ENCODE measurements at places on chromosomes 12 and 14.

DNA sequence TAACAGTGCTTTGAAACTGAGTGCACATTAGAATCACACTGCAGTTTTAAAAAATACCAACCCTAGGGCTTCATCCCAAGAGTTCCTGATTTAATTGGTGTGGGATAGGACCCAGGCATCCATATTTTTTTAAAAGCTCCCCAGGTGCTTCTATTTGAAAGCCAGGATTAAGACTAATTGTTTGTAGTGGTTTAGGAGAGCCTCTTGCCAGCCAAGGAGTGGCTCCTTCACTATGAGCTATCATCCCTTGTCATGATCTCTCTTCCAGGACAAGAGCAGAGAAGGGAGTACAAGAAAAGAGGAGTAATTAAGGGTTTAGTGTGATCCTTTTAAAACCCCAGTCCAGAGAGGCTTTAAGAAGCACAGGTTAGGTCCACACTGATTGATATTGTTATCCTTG lies 178.0 kb downstream of the CAND1 start:
- DNase-seq: no peak

DNA sequence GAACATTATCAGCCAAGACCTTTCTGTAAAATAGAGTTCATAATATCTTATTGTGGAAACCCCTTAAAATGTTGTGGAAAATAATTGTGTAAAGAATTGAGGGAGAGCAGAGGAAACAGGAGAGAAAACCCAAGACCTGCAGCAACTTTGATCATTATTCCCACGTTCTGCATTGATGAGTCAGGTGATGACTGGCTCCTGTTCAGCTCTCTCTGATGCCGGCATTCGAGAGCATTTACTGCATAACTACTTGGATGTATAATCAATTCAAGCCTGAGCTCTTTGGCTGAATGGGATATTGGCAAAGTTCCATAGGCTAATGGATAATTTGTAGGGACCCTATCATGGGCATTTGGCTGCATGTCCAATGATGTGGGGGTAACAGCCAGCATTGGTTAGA lies 176.3 kb upstream of the ARID2 start:
- peak; percentile 18 for DNase-seq

- no peak for DNase-seq
Measured at GRCh38 chr12:45468751-45469615, 253.1 kb downstream of the ANO6 start.

DNA sequence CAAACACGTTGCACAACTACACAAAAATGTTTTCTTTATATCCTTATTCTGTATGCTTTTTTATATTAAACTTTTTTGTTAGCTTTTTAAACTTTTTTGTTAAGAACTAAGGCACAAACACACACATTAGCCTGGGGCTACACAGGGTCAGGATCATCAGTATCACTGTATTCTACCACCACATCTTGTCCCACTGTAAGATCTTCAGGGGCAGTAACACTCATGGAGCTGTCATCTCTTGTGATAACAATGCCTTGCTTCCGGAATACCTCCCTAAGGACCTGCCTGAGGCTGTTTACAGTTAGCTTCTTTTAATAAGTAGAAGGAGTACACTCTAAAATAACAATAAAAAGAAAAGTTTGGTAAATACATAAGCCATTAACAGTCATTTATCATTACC lies 42.2 kb downstream of the PLEKHA5 start:
- DNase-seq: no peak

DNA sequence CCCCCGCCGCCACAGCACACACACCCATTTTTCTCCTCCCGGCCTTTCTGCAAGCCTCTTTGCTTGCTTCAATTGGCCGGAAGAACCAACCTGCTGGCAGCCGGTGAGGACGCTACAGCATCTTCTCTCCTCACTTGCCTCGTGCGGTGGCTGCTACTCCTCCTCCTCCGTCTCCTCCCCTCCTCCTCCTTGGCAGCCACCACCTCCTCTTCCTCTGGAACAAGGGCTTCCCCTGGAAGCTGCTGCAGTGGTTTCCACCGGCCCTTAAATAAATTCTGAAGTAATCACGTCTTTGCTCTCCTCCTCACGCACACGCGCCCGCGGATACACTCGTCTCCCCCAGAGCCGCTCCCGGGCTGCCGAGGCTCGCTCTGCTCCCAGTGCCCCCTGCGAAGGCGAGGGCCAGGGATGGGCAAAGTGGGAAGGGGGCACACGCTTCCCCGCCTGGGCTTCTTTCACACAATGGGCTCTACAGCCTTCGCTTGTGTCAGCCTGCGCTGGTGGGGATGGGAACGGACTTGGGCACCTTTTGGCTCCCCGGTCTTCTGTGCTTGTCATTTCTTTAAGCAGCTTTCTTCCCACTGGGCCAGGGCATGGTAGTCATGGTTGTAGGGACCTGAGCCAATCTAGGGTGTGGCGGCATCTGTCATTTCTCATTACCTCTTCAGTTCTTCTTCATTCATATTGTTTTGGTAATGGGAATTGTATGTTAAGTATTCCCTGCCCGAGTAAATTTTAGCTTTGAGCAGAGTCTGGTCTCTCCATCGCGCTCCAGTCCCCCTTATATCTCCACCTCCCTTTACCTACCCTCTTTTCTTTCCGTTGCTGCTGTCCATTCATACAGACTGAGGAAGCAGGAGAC lies at the start of gene PPFIA2:
Gene PPFIA2 (minus strand): TSS at position 161 of the 862 bp plus-strand sequence.
- no peak for DNase-seq

- DNase-seq: no peak
Measured at GRCh38 chr12:68469113-68469512, 137.0 kb upstream of the MDM1 start.

- DNase-seq: no peak
Measured at GRCh38 chr14:88521818-88522217, 33.0 kb downstream of the PTPN21 start.

GRCh38 chr12:124422142-124422569 lies 127.3 kb downstream of the RFLNA start:
- no peak for DNase-seq

GRCh38 chr12:68140556-68140955 lies 19.0 kb downstream of the IFNG start:
- DNase-seq: no peak

DNA sequence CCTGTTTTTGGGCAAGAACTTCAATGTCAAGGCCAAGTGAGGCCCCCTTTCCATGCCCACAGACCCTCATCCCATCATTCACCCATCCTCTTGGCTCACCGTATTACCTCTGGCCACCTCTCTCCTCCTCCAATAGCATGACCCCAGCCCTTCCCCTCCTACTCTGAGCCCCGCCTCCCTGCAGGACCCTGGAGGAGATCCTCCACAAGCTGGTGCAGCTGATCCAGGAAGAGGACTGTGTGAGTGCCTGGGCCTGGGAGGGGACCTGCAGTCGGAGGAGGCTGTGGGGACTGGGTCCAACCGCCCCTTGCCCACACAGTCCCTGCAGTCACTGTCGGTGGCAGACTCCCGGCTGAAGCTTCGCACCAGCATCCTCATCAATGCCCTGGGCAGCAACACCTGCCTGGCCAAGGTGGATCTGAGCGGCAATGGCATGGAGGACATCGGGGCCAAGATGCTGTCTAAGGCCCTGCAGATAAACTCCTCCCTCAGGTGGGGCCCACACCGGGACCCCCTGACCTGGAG lies 7.2 kb downstream of the CARMIL3 start:
- DNase-seq: no peak

DNA sequence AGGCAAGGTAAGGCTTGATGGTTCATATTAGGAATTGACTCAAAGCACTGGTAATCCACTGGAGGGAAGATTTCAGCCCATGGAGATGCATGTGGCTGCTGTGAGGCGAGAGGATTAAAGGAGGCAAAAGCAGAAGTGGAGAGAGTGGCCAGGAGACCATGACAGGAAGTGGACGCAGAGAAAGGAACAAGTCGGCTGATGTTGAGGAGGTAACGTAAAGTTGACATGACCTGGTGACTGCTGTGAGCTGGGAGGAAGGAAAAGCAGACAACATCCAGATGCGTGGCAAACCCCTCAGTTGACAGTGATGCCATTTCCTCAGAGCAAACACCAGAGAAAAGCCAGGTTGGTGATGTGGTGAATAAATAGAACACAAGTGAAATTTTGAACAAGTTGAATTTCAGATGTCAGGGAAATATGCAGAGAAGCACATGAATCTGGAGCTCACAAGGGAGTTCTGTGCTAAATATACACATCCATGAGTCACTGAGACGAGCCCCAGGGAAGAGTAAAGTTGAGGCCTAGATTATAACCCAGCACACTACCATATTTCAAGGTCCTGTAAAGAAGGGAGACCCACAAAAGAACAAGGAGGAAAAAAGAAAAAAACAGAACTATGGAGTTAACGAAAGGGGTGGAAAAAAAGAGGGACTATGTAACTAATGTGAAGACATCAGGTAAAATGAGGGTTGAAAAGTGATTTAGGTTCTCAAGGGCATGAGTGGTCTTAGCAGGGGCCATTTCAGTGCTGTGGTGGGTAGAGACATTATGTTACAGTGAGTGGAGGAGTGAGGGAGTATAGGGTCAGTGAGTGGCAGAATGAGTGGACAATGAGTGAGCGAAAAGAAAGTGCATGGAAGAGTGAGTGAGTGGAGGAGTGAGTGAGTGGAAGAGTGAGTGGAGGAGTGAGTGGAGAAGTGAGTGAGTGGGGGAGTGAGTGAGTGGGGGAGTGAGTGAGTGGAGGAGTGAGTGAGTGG lies 61.6 kb upstream of the GZMB start:
- DNase-seq: no peak

GRCh38 chr14:62665286-62665685 lies 380.0 kb downstream of the KCNH5 start:
- no peak for DNase-seq

GRCh38 chr14:22282417-22282816 lies 306.6 kb downstream of the DAD1 start:
- no peak for DNase-seq

- no peak for DNase-seq
Measured at GRCh38 chr12:46608431-46609272, 217.1 kb downstream of the SLC38A4 start.

DNA sequence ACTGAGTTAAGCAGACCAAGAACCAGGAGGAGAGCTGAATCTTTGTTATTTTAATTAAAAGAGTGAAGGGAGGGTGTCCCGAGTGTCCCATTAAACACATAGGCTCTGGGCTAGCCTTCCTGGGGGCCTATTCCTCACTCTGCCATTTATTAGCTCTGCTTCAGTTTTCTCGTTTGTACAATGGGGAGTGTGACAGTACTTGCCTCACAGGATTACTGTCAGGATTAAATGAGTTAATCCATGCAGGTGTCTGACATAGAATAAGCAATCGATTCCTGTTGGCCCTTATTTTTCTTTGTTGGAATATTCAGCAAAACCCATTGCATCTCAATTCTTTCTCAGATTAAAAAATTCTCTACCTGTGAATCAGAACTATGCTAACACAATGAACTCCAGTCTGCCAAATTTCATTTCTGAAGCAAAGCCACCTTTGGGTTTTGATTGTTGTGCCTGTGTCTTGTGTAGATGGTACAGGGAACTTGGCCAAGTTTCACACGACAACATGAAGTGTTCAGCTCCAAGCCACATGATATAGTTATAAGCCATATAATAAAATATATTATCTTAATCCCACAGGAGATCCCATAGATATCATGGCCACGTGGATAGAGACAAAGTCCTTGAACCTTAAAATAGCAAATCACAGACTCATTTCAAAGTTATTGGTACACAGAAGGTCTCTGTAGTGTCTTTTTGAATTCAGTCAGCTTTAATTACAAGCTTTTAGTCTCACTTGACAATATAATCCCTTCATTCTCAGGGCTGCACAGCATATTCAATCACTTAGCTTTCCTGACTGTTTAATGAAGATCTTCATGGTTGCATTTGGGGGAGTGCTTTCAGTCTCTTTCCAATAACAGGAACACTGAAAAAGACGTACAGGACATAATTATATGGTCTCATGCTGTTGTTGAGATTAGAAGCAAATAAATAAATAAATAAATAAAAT lies 34.4 kb upstream of the CRY1 start:
- no peak for DNase-seq

- DNase-seq: peak; percentile 65
Measured at GRCh38 chr12:71639341-71639760, 24.3 kb downstream of the ZFC3H1 start.

DNA sequence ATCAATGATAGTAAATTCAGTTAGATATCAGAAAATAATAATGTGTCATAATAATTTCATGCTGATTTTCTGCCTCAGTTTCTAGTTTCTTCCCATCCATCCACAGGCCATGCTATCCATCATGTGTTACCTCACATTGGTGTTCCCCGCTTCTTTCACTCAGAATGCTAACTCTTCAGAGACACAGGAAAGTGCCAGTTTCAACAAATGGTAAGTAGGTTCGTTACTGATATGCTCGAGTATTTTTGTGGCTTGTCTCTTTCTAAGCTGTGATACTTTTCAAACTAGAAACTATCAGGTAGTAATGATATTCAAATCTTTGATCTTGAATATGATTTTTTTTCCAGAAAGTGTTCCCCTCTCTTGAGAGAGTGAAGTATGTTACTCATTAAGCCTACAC lies 1.5 kb downstream of the KLRB1 start:
- no peak for DNase-seq

- no peak for DNase-seq
Measured at GRCh38 chr12:107650977-107651376, 34.6 kb upstream of the PWP1 start.

- no peak for DNase-seq
Measured at GRCh38 chr14:76336876-76337275, 39.1 kb upstream of the ESRRB start.

DNA sequence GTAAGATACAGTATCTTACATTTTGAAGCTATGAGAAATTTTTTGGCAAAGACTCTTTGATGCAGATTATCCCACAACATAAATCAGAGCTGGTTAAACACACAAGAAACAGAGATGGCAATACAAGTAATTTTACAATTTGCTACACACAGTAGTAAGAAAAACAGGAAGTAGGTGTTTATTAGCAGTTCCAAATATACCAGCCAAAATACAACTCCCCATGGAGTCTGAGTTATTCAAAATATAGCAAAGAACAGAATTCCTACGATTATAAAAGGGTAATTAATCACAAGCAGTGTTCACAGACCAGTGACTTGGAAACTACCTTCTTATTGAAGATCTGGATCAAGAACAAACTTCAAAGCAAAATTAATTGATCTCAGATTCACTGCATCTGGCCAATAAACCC lies 83.9 kb downstream of the BMP4 start:
- no peak for DNase-seq

DNA sequence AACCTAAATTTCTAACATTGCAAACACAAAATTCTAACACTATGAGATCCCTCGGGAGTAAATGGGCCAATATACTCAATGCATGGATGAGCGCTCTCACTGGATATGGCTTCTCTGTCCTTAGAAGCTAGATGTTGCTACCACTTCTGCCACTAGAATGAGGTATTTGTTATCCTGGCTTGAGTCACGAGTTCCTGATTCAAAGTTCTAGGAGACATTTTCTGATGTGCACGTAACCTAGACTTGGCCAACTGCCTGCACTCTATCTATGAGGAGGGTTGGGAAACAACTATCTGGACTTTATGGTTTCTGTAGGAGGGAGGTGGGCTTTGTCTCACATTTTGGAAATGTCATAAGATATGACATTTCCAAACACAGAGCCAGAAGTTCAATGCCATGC lies 37.6 kb downstream of the FERMT2 start:
- DNase-seq: no peak
